Body of pancreas (tissue), 4 donors: ENCODE measurements at places on chromosomes 7 and 10. TPM values are rescaled to one million over a fixed set of nuclear protein-coding genes. Genes with fewer than 3 reads are reported as not detected.

GRCh38 chr7:36763132-36763816, 39.0 kb upstream of the AOAH start:
- no peak overlapping the region for H3K4me3 ChIP-seq
- H3K27ac ChIP-seq: no peak overlapping the region
- H3K36me3 ChIP-seq: no peaks in the 10 kb centered on the region
- no peak for DNase-seq

DNA sequence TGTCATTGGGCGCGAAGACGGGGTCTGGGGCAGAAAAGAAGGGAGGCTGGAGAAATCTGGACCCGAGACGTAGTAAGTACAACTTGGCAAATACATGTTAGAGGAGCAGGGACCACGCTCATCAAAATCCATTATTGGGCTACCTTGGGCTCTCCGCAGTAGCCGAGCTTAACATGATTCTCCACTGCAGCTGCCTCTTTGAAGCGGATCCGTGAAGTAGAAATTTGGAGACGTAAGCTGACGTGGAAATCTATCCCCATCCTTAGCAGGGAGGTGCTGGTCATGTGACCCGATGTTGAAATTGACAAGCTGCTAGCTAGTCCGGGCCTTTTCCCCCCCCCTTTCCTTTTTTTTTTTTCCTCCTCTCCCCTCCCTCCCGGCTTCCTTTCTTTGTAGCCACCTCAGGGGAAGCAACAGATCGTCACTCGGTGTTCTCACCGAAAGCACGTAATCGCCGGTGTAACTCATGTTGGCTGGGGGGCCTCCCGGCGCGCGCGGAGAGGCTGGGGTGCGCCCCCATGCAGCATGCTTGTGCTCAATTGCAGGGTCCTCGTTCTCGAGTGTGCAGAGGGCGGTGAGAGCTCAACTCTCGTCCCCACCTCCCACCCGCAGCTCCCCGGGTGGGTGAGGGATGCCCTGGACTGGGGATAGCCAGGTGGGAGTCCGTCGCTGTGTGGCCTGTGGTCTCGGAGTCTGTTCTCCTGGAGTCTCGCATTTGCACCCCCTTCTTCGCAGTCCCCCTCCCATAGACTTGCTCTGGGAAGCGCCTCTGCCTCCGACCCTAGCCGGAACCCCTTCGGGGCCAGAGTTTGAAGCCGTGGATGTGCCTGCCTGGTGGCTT, at the start of gene HOXA11:
Gene HOXA11 (minus strand): TSS at position 220 of the 841 bp plus-strand sequence. CDS start 88 bp downstream, at position 132.
- no peaks in the 10 kb centered on the region for H3K36me3 ChIP-seq
- peaks cover 14% of the 10 kb centered on the region for H3K27me3 ChIP-seq
- peaks cover 52% of the 10 kb centered on the region for H3K4me1 ChIP-seq
- no peak within 1 kb of the TSS for H3K27ac ChIP-seq

- no peaks in the 10 kb centered on the region for H3K36me3 ChIP-seq
- H3K27me3 ChIP-seq: no peaks in the 10 kb centered on the region
- no peak overlapping the region for H3K27ac ChIP-seq
- H3K4me1 ChIP-seq: peaks cover 8% of the 10 kb centered on the region
- DNase-seq: no peak
Measured at GRCh38 chr10:89838044-89838615, 136.7 kb downstream of the KIF20B start.

DNA sequence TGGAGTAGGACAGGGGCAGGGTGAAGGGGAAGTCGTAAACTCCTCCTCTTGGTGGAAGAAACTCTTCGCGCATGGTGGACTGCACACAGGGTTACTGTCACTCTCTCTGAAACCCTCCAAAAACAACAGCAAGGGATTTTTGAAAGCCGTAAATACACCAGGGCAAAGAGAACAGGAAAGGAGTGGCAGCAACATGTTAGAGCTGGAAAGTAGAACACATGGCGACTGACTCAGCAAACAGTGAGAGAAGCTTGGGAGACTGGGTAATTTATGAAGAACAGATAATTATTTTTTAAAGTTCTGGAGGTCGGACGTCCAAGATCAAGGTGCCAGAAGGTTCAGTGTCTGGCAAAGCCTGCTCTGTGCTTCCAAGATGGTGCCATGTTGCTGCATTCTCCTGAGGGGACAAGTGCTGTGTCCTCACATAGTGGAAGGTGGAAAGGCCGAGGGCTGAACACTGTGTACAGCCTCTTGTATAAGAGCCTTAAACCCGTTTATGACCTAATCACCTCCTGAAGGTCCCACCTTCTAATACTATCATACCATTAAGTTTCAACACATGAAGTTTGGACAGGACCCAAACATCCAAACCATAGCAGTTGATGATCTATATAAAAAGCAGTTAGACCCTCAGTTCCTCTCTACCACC, 22.5 kb upstream of the C10orf53 start:
- H3K4me1 ChIP-seq: no peaks in the 10 kb centered on the region
- H3K4me3 ChIP-seq: no peak overlapping the region
- H3K36me3 ChIP-seq: no peaks in the 10 kb centered on the region
- H3K27ac ChIP-seq: no peak overlapping the region

DNA sequence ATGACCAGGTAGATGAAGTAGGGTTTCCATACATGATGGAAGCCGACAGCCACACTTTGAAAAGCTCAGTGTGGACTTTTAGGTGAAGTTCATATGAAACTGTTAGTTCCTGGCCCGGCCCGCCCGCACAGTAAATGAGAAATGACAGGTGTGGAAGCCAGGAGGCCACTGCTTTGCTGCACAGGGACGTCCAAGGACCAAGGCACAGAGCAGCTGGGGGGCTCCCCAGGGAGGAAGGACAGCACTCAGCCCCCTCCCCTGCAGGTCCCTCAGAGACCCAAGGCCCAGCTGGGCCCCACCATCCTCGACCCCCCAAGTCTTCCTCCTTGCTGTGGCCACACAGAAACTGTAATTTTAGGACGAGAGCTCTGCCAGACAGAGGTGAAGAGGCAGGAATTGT, 219.2 kb downstream of the PTPRN2 start:
- no peak overlapping the region for H3K4me3 ChIP-seq
- no peaks in the 10 kb centered on the region for H3K36me3 ChIP-seq
- no peaks in the 10 kb centered on the region for H3K4me1 ChIP-seq
- no peak overlapping the region for H3K27ac ChIP-seq

- no peak overlapping the region for H3K27ac ChIP-seq
- DNase-seq: no peak
- no peaks in the 10 kb centered on the region for H3K4me1 ChIP-seq
- no peak overlapping the region for H3K4me3 ChIP-seq
Measured at GRCh38 chr7:45910855-45911254, 10.2 kb downstream of the IGFBP3 start.

DNA sequence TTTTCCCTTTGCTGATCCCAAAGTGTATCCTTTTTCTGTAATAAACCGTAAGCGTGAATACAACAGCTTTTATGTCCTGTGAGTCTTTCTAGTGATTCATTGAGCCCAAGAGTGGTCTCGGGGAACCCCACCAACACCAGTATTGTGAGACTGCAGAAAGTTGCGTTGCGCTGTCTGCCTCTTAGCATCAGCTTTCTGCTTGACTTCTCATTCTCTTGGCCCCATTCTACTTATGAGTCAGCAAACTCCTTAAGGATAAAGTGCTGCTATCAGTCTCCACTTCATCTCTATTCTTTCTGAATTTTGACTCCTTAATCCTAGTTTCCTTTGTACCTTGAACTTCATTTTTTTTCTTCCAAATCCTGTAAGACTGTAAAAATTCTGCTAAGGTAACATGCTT, 184.3 kb upstream of the MBL2 start:
- DNase-seq: no peak
- no peaks in the 10 kb centered on the region for H3K27me3 ChIP-seq
- H3K27ac ChIP-seq: no peak overlapping the region
- no peak overlapping the region for H3K4me3 ChIP-seq
- H3K36me3 ChIP-seq: no peaks in the 10 kb centered on the region

DNA sequence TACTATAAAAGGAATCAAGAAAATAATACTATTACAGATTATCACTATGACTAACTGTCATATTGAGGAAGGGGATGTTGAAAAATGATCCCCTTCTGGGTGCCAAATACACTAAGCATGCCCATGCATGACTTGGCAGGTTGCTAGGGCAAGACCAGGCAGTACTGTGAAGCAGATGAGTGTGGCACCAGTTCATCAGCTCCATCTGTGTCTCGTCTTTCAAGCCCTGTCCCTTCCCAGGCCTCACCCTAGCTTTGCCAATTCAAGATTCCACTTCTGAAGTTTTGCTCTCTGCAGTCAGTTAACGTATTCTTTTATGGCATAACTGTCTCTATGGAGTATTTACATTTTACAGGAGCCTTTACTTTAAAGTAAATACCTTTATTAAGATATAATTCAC, 135.6 kb upstream of the HPS1 start:
- no peak overlapping the region for H3K27ac ChIP-seq
- DNase-seq: no peak
- no peaks in the 10 kb centered on the region for H3K27me3 ChIP-seq
- H3K4me1 ChIP-seq: no peaks in the 10 kb centered on the region

DNA sequence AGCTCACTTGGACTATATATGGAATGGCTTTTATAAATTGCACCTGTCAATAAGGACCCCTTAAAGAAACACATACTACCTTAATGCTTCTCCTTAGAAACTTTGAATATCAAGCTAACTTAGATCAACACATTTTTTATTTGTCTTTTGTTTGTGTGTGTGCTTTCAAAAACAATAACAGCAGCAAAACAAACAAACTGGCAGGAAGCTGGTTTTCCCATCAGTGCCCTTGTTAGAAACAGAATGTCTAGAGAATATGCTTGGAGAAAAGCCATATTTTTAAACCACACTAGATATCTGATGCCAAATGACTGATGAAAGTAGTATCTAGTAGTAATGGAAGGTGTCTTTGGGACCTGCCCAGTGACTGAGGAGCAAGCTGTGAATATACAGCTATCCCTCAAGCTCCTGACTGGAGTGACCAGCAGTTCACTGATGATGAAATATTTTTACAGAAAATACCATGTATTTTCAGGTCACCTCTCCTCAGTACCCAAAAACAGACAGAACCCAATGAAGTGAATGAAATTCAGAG, 1.0 kb downstream of the PDE1C start:
- H3K27ac ChIP-seq: no peak overlapping the region
- H3K4me3 ChIP-seq: no peak overlapping the region
- DNase-seq: no peak
- no peaks in the 10 kb centered on the region for H3K36me3 ChIP-seq

- H3K4me1 ChIP-seq: peaks cover 50% of the 10 kb centered on the region
- no peak for DNase-seq
- no peaks in the 10 kb centered on the region for H3K27me3 ChIP-seq
- H3K4me3 ChIP-seq: no peak overlapping the region
Measured at GRCh38 chr7:5701085-5701914, 80.2 kb downstream of the RNF216 start.

DNA sequence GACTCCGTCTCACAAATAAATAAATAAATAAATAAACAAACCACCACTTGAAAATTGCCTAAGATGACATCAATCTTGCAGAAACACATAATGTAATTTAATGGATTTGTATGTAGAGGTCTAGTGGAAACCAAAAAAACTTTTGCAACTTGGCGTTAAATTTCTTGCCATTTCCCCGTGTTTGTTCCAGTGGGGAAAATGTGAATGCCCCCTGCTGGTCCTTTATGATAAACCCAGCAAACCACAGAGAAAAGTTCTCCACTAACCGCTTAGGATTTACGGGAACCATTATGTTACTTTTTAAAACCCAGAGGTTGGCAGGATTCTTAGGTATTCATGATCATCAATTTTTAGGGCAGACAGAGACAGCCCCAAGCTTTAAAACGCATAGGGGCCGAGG, 32.5 kb downstream of the LAMB4 start:
- H3K27me3 ChIP-seq: no peaks in the 10 kb centered on the region
- DNase-seq: peak; percentile 45
- H3K36me3 ChIP-seq: no peaks in the 10 kb centered on the region
- H3K27ac ChIP-seq: no peak overlapping the region
- peaks cover 25% of the 10 kb centered on the region for H3K4me1 ChIP-seq

DNA sequence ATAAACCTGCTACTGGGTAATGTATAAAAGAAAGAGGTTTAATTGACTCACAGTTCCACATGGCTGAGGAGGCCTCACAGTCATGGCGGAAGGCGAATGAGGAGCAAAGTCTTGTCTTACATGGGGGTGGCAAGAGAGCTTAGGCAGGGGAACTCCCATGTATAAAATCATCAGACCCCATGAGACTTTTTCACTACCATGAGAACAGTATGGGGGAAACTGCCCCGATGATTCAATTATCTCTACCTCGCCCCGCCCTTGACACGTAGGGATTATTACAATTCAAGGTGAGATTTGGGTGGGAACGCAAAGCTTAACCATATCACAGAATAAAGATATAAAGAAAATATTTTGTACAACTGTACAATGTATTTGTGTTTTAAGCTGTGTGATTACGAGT, 39.4 kb upstream of the PLCE1 start:
- H3K27ac ChIP-seq: no peak overlapping the region
- H3K4me3 ChIP-seq: no peak overlapping the region
- no peaks in the 10 kb centered on the region for H3K4me1 ChIP-seq
- no peaks in the 10 kb centered on the region for H3K27me3 ChIP-seq
- H3K36me3 ChIP-seq: no peaks in the 10 kb centered on the region
- DNase-seq: no peak

DNA sequence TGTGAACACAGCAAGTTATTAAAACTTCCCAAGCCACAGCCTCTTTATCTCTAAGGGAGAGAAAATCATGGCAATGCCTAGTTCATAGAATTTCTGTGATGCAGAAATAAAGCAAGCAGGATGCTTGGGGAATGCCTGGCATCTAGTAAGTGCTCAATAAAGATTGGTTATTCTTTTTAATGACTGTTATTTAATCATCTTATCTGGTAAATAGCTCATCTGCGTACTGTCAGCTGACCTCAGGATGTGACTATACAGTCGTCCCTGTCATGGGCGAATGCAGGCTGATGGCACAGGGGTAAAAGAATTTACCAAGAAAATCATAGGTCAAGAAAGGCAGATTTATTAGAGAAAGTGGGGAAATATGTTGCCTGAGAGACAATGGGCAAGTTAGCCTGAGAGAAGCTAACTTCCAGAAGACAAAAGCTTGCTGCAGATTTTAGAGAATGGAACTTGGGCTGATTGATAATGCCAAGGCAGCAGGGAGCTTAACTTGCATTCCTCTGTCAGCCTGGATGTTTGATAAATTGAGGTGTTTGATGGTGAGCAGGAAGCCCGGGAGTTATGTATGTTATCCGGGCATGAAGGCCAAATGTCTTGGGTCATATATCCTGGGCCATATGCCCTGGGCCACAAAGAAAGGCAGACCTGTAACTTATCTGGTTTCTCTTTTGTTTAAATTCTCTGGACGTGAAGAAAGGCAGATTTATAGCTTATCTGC, 126.0 kb downstream of the KCNMA1 start:
- no peaks in the 10 kb centered on the region for H3K27me3 ChIP-seq
- no peak overlapping the region for H3K27ac ChIP-seq
- no peaks in the 10 kb centered on the region for H3K36me3 ChIP-seq

Gene CPA4
- 9.6 TPM for total RNA-seq

Gene PAX2
- total RNA-seq: not detected

Gene CPN1
- total RNA-seq: not detected

Gene WDR86
- 11.2 TPM for total RNA-seq

Gene CRYGN
- total RNA-seq: not detected

Gene GDF2
- total RNA-seq: not detected
